ENCODE measurements at places on chromosomes 3 and 15.

GRCh38 chr3:161349529-161350312 lies 21.6 kb downstream of the SPTSSB start:
- DNase-seq, result no peak

DNA sequence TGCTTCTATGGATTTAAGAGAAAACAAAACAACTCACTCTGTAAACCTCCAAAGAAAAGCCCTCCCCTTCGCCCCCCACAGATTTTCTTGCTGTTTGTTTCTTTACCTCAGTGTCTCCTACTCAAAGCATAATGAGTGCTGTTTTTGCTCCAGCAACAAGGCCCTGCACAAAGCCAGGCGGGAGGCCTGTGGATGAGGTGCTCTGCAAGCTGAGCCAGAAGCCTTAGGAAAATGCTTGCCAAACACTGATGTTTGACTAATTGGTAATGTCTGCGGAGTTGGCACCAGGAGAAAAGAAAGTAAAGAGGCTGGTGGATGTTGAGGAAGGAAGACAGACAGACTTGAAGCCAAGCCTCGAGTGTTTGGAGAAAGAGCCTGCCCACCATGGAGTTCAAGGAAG lies 99.7 kb downstream of the RARB start:
- no peak for DNase-seq

- no peak for DNase-seq
Observed at GRCh38 chr3:146895026-146895749, 290.0 kb upstream of the PLSCR5 start.

DNA sequence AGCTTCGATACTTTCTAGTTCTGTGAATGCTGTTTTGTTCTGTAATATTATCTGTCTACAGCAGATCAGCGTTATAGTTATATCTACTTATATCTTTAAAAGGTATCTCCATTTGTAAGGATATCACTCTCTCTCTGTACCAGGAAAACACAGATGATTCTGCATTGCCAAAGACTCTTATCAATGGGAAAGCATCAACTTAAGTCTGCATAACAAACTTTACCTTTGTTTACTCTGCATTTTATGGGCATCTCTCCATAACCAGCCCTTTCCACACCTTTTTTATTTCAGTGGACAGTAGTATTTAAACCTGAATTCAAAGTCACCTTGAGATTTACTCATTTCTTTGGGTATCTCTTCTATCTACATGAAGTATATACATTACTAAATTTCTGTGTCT lies 238.7 kb upstream of the GRM7 start:
- DNase-seq, result no peak

DNA sequence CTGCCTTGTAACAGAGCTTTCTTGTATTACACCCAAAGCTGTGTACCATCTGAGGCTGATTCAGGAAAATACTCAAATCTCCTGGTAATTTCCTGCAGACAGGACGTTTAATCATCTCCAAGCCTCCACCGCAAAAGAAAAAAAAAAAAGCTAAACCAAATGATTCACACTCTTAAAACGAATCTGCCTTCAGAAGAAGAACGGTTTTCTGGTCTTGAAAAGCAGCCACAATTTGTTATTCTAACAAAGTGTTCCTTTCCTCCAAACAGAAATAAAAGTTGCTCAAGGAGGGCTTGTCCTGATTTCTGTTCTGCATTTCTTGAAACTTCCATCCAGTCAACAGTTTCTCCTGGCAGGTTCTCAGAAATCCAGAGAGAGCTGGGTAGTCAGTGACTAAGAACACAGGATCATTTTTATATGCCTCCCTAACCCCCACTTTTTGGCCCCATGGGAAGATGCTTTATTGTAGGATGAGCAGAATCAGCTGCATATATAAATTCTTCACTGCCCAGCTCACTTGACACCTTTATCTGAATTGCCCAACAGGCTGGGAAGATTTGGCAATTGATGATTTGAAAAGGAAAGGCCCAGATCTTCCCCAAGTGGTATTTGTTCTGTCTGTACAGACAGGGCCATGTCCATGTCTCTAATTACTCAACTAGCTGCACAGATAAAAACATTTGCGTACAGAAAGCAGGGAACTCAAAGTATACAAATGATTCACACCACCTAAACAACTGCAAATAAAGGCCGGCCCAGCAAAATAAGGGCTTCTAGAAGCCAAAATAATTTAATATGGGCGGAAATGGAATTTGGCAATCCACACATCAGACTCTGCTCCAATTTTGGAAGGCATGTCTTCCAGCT lies 41.0 kb upstream of the PRICKLE2 start:
- DNase-seq, result no peak

- no peak for DNase-seq
Observed at GRCh38 chr15:56939257-56939656, 20.8 kb downstream of the TCF12 start.

DNA sequence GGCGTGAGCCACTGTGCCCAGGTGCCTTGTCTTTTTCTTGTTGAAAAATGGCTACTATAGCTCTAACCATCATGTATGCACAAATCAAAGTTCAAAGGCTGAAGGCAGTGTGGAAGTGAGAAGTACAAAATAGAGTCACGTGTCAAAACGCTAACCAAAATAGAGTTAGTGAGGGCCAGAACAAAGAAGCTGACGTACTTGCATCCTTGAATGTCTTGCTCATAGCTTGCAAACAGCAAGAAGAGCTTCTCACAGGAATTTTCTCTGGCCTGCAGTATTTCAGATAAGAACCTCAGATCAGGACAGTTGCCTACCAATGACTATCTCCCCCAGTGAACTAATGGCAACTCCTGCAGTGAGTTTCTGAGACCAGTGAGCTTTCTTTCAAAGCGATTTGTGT lies 713.5 kb downstream of the GRM7 start:
- no peak for DNase-seq
